ENCODE measurements at places on chromosomes 1 and 21.

GRCh38 chr21:45135868-45136267 lies 61.5 kb downstream of the ADARB1 start:
- DNase-seq, result no peak

- no peak for DNase-seq
Observed at GRCh38 chr1:56360021-56360420, 219.3 kb downstream of the PLPP3 start.

DNA sequence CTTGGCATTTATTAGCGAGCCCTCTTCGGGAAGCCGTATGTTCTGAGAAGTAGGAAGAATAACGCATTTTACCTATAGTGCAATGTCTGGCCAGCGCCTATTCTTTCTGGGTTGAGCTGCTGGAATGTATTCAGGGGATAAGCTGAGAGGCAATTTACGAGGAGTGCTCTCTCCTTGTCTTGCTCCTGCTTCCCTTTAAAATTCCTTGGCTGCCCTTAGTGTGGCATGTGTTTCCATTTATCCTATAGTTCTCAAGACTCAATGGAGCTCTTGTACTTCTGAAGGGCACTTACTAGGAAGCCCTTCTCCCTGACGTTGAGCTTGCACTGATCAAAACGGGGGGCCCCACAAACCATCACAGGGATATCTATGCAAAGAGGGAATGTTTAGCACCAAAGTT lies 364.6 kb downstream of the DISC1 start:
- DNase-seq, result no peak

GRCh38 chr1:61181067-61182038 lies 99.0 kb downstream of the NFIA start:
- DNase-seq, result no peak

- no peak for DNase-seq
Observed at GRCh38 chr1:201636510-201636971, 97.6 kb downstream of the NAV1 start.
